ENCODE measurements at places on chromosomes 12 and 14. TPM values are rescaled to one million over a fixed set of nuclear protein-coding genes. Genes with fewer than 3 reads are reported as not detected.

KCNC2 gene
- not detected for total RNA-seq

DNA sequence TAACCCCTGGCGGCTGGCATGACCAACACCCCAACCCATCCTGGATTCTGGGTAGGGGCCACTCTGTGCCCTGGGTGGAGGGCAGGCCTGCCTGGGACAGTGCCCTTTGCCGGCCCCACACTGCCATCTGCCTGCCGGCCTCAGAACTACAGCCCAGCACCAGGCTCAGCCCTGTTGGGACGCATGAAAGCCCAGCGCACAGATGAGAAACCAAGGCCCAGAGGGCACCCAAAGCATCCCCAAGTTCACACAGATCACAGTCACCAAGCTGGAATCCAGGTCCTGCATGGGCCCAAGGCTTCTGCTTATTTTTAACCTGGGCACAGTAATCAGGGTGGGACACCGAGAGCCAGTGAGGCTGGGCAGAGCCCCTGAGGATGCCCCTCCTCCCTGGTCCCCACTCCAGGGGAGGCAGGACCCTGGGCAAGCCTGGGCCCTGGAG, 26.2 kb downstream of the RFLNA start:
- H3K27ac ChIP-seq, result no peak overlapping the region
- peak; percentile 75 for DNase-seq
- no peaks in the 10 kb centered on the region for H3K27me3 ChIP-seq
- no peak overlapping the region for H3K4me3 ChIP-seq

- DNase-seq, result no peak
- peaks cover 4% of the 10 kb centered on the region for H3K27me3 ChIP-seq
- no peak overlapping the region for H3K4me3 ChIP-seq
- H3K4me1 ChIP-seq, result peaks cover 7% of the 10 kb centered on the region
- no peak overlapping the region for H3K27ac ChIP-seq
These were observed 29.4 kb upstream of the ACTN1 start for GRCh38 chr14:69008421-69008884.

GRCh38 chr12:65832217-65832616, 7.9 kb downstream of the HMGA2 start:
- H3K36me3 ChIP-seq, result no peaks in the 10 kb centered on the region
- no peak overlapping the region for H3K27ac ChIP-seq
- no peak for DNase-seq
- no peaks in the 10 kb centered on the region for H3K4me1 ChIP-seq

GRCh38 chr14:100066962-100067361, 1.7 kb downstream of the EVL start:
- DNase-seq, result no peak
- H3K4me1 ChIP-seq, result peaks cover 55% of the 10 kb centered on the region
- peaks cover 55% of the 10 kb centered on the region for H3K36me3 ChIP-seq
- peak overlapping the region; percentile 97 for H3K4me3 ChIP-seq
- H3K27me3 ChIP-seq, result no peaks in the 10 kb centered on the region
- peak overlapping the region; percentile 99 for H3K27ac ChIP-seq

FLVCR2 gene
- 5.8 TPM for total RNA-seq

GRCh38 chr14:68178282-68178681, 358.7 kb downstream of the RAD51B start:
- peaks cover 10% of the 10 kb centered on the region for H3K36me3 ChIP-seq
- H3K4me3 ChIP-seq, result no peak overlapping the region
- DNase-seq, result no peak
- peaks cover 26% of the 10 kb centered on the region for H3K4me1 ChIP-seq
- H3K27ac ChIP-seq, result no peak overlapping the region
- no peaks in the 10 kb centered on the region for H3K27me3 ChIP-seq

DNA sequence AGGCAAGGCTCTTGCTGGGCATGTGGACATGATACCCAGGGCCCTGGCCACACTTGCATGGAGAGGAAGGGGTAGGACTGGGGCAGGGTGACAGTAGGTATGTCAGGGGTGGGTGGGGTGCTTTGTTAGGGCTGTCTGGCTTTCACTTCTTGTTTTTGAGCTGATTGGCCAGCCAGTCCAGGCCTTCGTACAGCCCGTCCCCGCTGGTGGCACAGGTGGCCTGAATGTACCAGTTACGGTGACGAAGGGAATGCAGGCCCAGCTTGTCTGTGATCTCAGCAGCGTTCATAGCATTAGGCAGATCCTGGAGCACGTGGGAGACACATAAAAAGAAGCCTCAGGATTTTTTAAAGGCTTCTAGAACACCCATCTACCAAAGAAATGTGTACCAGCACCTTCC, 13.5 kb upstream of the FKBP11 start:
- H3K27ac ChIP-seq, result no peak overlapping the region
- peaks cover 18% of the 10 kb centered on the region for H3K4me1 ChIP-seq
- H3K4me3 ChIP-seq, result no peak overlapping the region
- peaks cover 17% of the 10 kb centered on the region for H3K36me3 ChIP-seq

DNA sequence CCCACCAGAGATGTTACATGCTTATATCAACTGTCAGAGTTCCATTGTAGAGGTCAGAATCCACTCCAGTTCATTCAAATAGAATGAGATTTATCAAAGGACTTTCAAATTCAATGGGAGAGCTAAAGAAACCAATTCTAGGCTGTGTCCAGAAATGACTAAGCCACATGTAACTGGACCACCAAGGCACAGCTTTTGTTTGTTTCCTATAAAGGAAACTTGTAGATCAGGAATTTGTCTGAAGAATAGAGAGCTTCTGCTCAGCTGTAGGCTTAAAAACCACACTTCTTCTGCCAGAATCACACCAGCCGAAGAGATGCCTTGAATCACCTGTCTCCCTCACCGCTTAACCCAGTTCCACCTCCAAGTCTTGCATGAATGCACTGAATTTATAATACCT, 134.0 kb upstream of the NEDD1 start:
- no peak overlapping the region for H3K4me3 ChIP-seq
- DNase-seq, result no peak
- no peaks in the 10 kb centered on the region for H3K4me1 ChIP-seq
- no peak overlapping the region for H3K27ac ChIP-seq
- no peaks in the 10 kb centered on the region for H3K36me3 ChIP-seq
- H3K27me3 ChIP-seq, result no peaks in the 10 kb centered on the region

DNA sequence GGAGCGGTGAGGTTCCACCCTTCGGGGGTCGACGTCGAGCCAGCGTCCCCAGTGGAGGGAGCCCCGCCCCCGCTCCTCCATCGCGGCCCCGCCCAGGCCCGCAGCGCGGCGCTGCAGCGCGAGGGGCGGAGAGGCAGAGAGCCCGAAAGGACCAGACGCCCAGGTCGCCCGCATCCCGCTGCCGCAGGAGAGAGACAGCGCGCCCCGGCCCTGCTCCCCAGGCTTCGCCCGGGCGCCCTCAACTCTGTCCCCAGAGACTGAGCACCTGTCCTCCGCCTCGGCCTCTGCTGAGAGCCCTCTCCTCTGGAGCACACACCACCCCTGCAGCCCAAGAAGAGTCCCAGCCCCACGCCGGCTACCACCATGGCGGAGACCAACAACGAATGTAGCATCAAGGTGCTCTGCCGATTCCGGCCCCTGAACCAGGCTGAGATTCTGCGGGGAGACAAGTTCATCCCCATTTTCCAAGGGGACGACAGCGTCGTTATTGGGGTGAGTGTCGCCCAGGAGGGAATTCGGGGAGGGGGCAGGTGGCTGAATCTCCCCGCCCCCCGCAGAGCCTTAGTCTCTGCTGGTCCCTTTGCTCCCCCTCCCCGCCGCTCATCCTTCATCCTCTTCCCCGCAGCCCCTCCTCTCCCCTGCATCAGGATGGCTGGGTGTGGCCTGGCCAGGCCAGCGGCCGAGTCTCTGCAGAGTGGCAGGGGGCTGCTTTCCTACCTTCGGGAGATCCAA, at the start of gene KIF5A:
TSS of gene KIF5A (plus strand) at position 136 of the 732 bp plus-strand sequence. CDS start at position 364, 228 bp downstream.
- H3K4me1 ChIP-seq, result peaks cover 53% of the 10 kb centered on the region
- peaks cover 11% of the 10 kb centered on the region for H3K27me3 ChIP-seq
- H3K36me3 ChIP-seq, result peaks cover 5% of the 10 kb centered on the region
- H3K27ac ChIP-seq, result no peak within 1 kb of the TSS
- peak; percentile 74 for DNase-seq

BBOF1 gene
- total RNA-seq, result 0.87 TPM

All from activated CD8-positive, alpha-beta memory T cell treated with anti-CD3 and anti-CD28 coated beads, Interleukin-2, amount 10 ng/mL, durations not matched to agents 7 days and 5 days (primary cell).